ENCODE measurements at places on chromosomes 12 and 14.

GRCh38 chr12:19642345-19642744 is 203.1 kb downstream of the AEBP2 start:
- DNase-seq = no peak

DNA sequence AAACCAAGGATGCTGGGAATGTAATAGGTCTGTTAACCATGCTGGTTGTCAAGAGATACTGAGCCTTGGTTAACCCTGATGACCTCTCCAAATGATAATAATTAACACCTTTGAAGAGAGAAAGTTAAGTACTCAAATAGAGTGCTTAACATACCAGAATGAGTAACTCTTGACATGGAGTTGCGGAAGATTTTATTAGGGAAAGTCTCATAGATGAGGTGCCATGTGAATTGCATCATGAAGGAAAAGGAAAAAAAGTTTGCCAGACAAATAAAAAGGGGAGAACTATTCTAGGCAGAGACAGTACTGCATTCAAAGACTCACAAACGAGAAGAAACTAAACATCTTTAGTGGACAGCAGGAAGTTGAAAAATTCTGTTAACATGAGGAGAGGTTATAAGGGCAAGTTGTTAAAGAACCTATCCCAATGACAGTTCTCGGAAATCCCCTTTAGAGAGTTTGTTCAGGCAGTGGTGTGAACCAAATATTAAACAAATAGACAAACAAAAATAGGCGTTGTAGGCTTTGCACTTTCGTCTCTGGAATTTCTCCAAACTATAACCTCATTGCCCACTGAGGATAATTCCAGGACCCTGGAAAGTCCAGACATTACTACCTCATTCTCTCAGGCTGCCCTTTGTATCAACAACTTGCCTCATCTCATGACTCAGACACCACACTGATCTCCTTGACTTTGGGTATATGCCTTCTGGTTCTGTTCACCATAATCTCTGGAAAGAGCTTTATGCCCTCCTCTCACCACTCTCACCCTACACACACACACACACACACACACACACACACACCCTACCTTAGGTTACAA is 435.0 kb downstream of the GXYLT1 start:
- DNase-seq = no peak

DNA sequence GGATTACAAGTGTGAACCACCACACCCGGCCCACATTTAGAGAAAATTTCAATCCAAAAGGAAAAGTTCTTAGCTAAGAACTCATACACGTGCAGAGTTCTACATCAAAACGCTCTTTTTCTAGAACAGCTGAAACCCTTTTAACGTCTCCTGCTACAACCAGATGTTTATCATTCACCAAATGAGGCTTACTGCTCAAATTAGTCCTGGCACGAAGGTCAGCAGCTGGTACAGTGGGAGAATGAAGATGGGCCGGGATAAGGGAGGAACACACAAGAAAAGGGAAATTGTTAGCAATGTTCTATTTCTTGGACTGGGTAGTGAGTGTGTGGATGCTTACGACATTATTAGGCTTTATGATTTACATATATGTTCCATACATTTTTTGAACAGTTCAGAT is 37.2 kb downstream of the PRKAB1 start:
- DNase-seq = no peak

DNA sequence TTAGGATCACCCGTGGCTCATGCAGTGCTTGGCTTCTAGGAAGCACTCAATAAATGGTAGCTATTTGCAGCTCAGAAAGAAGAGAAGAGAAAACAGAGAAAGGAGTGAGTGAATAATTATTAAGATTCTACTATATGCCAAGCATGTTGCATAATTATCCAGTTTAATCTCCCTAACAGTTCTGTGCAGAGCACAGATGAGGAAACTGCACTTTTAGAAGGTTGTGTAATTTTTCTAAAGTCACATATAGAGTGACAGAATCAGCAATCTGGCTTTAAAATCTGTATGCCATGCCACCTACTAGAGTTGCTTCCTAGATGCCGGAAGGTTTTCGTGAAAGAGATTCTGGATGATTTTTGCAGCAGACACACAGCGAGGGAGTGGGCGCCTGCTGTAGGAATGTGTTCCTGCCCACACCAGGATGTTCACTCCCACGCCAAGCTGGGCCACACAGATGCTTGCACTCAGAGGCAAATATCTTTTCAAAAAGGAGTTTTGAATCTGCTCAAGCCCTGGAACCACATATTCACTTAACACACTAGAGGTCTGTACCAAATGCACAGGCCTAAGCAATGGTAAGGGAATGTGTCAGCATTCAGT is 50.2 kb upstream of the SMCO2 start:
- DNase-seq = no peak

DNA sequence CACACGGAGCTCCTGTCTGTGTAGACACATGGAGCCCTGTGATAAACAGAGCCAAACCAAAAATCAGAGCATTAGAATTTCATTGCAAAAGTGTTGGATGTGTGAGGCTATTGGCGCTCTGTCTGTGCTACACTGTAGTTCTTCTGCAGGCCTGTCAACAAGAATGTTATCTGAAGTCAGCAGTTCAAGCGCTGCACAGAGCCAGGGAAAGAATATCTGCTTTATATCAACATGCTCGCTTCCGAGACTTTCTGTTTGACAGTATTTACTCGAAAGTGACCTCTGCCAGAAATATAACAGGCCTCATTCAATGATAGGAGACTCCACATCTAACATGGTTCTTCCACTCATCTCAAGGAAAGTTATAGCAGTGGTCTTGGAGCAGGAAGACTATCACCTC is 118.3 kb downstream of the CCER1 start:
- no peak for DNase-seq

DNA sequence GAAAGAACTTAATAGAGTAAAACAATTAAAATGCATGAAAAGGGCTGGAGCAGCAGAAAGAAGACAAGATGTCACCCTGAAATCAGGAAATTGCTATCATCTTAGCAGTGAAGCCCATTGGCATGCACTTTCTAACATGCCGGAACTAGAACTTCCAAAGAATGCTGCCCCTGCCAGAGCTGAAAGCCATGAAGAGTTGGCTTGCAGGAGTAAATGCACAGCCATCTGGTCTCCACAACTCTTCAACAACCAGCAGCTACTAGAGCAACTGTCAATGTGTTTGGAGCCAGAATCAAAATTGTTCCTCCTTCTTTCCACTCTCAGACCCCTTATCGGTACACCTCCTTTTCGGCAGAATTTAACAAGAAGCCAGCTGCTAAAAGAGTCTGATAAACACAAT is 414.1 kb downstream of the KCNH5 start:
- no peak for DNase-seq

- no peak for DNase-seq
These were observed 3.3 kb downstream of the TBX3 start for GRCh38 chr12:114680604-114681069.

DNA sequence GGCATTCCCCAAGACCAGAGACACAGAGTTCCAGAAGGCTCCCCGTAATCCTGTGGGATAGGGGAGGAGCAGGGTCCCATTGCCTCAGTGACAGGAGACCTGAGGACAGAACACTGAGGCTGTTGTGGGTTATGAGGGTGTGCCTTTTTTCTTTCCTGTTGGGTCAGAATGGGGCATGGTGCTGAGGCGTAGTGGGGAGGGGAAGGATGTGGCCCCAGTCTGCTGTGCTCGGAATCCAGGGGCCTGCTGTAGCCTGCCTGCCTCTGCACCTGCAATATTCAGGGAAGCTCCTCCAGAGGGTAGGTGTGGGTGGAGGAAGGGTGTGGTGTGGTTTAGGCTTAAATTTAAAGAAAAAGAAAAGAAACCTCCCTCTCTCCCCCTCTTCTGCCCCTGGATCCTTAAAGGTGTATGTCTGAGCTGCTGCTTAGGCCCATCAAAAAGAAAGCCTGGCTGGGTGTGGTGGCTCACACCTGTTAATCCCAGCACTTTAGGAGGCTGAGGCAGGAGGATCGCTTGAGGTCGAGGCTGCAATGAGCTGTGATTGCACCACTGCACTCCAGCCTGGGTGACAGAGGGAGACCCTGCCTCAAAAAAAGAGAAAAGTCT is 18.7 kb downstream of the PLEKHG3 start:
- DNase-seq = no peak

- no peak for DNase-seq
These were observed 20.1 kb downstream of the NOVA1 start for GRCh38 chr14:26577711-26578110.

DNA sequence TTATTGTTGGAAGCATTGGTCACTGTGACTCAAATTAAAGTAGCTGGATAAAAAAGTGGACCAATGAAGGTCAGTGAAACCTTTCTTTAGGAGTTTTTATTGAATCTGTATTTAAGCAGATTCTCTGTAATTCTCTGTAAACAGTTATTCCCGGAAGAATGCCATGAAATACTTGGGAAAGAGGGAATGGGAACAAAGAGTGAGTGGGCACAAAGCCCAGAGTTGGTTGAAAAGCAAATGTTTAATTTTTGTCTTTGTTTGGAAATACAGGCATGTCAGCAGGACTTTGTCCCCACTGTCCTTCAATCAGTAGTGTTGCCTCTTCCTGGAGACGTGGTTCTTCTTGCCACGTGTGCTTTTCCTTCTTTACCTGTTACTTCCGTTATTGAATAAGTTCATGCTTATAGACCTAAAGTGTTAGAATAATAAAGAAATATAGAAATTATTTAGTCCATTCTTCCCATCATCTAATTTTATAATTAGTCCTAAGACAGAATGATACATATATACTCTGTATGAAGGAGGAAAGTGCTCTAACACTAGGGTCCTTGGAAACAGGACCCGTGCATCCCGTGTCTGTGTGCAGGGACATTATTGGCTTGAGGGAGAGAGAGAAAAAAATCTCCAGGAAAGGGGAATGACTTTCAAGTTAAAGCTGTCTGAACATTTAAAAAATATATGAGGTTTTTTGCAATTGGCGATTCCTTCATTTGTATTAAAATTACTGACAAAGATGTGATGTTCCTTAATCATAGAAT is 2.0 kb upstream of the ANG start:
- DNase-seq = no peak

DNA sequence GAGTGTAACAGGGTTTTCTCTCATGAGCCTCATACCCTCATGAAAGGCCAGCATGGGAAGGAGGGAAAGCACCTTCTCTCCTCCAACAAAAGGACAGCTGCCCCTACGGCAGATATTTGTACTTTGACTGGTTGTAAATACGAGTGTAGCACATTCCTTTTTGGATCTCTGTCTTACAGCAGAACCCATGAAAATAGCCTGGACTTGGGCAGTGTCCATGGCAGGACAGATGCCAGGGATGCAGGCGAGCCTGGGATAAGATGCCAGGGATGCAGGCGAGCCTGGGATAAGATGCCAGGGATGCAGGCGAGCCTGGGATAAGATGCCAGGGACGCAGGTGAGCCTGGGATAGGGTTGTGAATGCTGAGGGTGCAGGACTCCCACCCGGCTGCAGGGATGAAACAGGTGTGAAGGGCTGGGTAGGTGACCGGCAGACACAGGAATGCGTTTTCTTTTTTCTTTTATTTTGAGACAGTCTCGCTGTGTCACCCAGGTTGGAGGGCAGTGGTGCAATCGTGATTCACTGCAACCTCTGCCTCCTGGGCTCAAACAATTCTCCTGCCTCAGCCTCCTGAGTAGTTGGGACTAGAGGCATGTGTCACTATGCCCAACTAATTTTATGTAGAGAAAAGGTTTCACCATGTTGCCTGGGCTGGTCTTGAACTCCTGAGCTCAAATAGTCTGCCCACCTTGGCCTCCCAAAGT is 120.0 kb downstream of the BEGAIN start:
- no peak for DNase-seq

GRCh38 chr12:2137711-2138110 is 84.9 kb downstream of the CACNA1C start:
- DNase-seq = no peak

- DNase-seq = peak; percentile 72
These were observed 54.2 kb upstream of the JDP2 start for GRCh38 chr14:75373616-75374015.
